Left renal pelvis (tissue), 4 donors: ENCODE measurements at places on chromosomes 2 and 18. TPM values are rescaled to one million over a fixed set of nuclear protein-coding genes. Genes with fewer than 3 reads are reported as not detected.

Gene GRB14
- 2.4 TPM for polyA plus RNA-seq

Gene GREB1L
- 3.8 TPM for polyA plus RNA-seq

Gene PLGLB1
- polyA plus RNA-seq, result 21.8 TPM

Gene PCGF1
- 27.0 TPM for polyA plus RNA-seq

Gene PTPRM
- polyA plus RNA-seq, result 97.1 TPM

Gene RUFY4
- polyA plus RNA-seq, result not detected

Gene ABCG8
- 0.76 TPM for polyA plus RNA-seq

Gene GCG
- not detected for polyA plus RNA-seq

Gene NBAS
- polyA plus RNA-seq, result 60.5 TPM

Gene CRYGC
- not detected for polyA plus RNA-seq
